ENCODE measurements at places on chromosomes 3 and 15. TPM values are rescaled to one million over a fixed set of nuclear protein-coding genes. Genes with fewer than 3 reads are reported as not detected.
A peak's percentile ranks its signal among the peaks of the same experiment; 100 is the strongest.

Gene SLC28A2
- polyA plus RNA-seq: 0.20 TPM

Gene PRTG
- 11.0 TPM for polyA plus RNA-seq

Gene ZNF620
- polyA plus RNA-seq: 10.4 TPM

Gene MRPL3
- polyA plus RNA-seq: 112 TPM

Gene LCTL
- 0.10 TPM for polyA plus RNA-seq

Gene SLCO3A1
- 14.0 TPM for polyA plus RNA-seq

Gene CNTN4
- polyA plus RNA-seq: 29.0 TPM

Gene ALG1L2
- 2.1 TPM for polyA plus RNA-seq

DNA sequence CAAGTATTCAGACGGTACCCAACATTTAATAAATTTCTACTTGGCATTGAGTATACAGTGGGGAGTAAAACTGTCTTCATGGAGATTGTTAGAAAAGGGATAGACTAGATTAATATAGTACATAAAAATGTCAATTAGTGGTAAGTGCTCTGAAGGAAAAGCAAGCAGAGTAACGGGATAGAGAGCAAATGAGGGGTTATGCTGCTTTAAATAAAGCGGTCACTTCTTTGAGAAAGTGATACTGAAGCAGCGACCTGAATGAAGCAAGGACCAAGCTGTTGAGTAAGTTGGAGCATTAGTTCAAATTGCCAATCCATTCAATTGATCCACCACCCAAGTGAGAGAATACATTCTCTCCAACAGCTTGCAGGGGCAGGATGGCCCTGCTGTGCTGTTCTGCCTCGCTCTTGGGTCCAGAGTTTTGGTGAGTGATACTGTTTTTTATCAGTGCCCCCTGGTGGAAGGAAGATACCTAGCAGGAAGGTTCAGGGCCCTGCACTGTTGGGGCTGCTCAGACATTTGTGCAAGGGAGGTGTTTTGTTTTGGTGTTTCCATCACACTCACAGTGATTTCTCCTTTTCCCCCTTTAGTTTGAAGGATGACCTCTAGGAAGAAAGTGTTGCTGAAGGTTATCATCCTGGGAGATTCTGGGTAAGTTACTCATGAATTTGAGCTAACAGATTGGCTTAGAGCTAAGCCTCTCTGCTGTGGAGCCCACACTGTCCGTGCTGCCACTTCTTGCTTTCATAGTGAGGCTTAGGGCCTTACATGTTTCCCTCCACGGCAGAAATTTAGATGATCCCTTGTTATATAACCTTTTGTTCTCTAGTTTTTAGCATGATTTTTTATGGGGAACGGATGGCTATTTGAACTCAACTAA, 69.0 kb downstream of the RAB7A start:
- DNase-seq: peak; percentile 30

DNA sequence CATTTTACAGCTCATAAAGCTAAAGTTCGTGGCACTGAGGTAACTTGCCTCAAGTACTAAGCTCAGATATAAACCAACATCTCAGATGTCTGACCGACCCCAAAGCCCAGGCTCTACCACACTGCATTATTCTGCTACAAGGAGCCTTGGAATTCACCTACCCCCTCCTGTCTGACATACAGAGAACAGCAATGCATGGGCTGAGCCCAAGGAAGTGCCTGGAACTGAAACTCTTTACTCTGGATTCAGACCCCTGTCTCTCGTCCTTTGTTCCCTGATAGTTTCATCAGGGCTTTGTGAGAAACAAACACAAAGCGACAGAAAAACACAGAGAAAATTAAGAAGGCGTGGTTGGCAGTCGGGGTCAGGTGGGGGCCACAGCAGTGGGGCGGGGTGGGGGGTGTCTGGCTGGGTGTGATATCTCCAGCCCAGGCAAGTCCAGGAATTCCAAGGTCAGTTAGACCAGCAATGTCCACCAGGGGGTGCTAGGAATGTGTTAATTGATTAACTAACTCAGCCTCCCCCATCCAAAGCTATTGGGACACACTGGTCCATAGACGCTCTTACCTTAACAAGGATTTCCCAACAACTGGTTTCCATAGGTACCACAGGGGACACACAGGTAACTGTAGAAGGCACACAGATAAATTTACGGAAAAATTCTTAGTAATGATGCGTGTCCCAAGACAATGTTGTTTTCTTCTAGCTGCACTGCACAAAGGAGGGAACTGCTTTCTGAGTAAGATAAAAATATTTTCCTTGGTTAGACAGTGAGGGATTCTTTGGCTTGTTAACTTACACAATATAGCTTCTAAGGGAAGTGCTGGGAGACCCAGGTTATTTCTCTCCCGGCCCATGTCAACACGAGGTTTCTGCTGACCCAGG, 18.8 kb upstream of the SSUH2 start:
- DNase-seq: no peak

- no peak for DNase-seq
Observed at GRCh38 chr3:185405664-185406063, 42.7 kb downstream of the MAP3K13 start.

- no peak for DNase-seq
Observed at GRCh38 chr3:152731511-152731910, 103.4 kb upstream of the P2RY1 start.

GRCh38 chr3:119598410-119599098, 869 bp downstream of the PLA1A start:
- no peak for DNase-seq

DNA sequence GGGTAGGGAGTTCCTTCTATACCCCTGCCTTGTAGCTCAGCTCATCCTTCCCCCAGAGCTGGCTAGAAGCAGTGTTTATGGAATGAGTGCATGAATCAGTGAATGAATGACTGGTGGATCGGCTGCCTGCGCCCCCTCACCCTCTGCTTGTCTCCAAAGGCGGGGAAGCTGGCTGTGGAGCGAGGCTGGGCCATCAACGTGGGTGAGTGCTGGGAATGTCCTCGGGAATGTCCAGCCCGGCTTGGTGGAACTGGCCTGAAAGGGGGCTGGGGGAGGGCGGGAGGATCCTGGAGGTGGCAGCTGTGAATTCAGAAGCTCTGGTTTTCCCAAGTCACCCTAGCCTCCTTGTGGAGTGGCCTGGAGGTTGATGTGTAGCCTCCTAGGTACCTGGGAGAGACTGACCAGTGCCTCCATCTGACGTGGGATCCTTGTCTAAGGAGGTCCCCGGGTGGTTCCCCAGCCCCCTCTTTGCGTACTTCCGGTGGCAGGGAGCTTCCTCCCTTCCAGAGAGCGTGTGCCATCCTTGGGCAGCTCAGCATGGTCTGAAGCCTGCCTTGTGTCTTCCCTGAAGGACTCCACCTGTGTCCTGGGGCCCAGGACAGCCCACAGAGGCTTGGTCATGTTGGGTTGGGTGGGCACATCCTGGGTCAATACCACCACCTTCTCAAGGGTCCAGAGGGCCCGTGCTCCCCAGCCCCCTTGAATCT, 18.4 kb downstream of the HDAC11 start:
- DNase-seq: no peak

DNA sequence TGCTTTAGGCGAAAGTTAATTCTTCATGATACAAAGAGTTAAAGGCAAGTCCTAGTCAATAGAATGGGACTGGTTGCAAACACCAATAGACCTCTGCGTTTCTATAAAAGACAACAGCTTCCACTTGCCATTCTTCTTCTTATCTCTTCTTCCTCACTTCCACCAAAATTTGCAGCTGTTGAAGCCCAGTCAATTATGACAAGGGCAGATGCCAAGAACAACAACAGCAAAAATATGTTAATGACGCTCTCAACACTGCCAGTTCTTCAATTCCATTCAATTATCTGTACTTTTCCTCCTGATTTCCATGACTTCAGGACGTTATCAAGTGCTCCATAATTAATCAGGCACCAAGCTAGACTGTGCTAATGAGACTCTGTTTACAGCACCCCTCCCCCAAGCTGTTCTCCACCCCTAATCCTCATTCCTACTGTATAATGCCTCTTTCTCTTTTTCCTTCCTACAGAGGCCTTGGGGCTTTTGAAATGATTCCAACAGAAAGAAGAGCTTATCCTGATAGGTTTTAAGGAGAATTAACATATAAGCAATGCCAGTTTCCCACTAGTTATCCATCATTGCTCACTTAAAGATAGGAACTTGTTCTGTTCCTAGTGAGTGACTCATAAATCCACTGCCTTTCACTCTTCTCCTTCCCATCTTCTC, 1160.5 kb downstream of the IGSF11 start:
- no peak for DNase-seq

DNA sequence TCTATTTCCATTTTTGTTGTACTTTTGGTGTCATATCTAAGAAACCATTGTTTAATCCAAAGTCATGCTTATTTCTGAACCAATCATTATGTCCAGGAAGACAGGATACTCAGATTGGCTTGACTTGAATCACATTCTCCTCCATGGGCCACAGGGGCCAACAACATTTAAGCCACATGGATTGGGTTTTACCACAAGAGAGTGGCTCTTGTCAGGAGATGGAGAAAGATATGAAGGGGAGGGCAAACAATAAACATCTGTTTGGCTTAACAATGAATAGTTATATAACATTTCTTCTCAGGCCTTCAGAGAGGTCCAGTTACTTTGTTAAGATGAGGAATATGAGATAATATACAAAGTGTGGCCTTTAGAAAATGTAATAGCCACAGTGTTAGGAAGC, 44.6 kb downstream of the GXYLT2 start:
- DNase-seq: no peak

DNA sequence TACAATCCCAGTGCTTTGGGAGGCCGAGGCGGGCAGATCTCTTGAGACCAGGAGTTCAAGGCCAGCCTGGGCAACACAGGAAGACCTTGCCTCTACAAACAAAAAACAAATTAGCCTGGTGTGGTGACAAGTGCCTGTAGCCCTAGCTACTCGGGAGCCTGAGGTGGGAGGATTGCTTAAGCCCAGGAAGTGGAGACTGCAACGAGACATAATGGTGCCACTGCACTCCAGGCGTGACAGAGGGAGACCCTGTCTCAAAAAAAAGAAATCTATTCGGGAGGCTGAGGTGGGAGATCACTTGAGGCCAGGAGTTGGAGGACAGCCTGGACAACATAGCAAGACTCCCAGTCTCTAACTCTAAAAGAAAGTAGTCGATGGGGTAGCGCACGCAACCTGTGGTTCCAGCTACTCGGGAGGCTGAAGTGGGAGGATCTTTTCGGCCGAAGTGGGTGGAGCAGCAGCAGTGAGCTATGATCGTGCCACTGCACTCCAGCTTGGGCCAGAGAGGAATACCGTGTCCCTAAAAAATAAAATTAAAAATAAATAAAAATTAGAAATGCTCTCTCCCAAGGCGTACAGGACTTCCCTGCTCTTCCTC, 775 bp downstream of the C3orf33 start:
- DNase-seq: no peak

- no peak for DNase-seq
Observed at GRCh38 chr3:143291836-143292447, 172.4 kb downstream of the CHST2 start.
